ENCODE measurements at places on chromosomes 16 and 17. TPM values are rescaled to one million over a fixed set of nuclear protein-coding genes. Genes with fewer than 3 reads are reported as not detected.
A peak's percentile ranks its signal among the peaks of the same experiment; 100 is the strongest.

The HCRT gene
- total RNA-seq: not detected

GRCh38 chr17:80319262-80319998 is 58.8 kb downstream of the RNF213 start:
- no peak for DNase-seq
- H3K36me3 ChIP-seq: peaks cover 37% of the 10 kb centered on the region
- H3K27ac ChIP-seq: peak overlapping the region; percentile 84
- H3K4me1 ChIP-seq: peaks cover 8% of the 10 kb centered on the region
- peak overlapping the region; percentile 13 for H3K4me3 ChIP-seq
- no peaks in the 10 kb centered on the region for H3K27me3 ChIP-seq

- H3K27me3 ChIP-seq: peaks cover 16% of the 10 kb centered on the region
- DNase-seq: no peak
- no peak overlapping the region for H3K4me3 ChIP-seq
- no peak overlapping the region for H3K27ac ChIP-seq
- H3K36me3 ChIP-seq: no peaks in the 10 kb centered on the region
These were observed 40.7 kb upstream of the GPR139 start for GRCh38 chr16:20114356-20114755.

DNA sequence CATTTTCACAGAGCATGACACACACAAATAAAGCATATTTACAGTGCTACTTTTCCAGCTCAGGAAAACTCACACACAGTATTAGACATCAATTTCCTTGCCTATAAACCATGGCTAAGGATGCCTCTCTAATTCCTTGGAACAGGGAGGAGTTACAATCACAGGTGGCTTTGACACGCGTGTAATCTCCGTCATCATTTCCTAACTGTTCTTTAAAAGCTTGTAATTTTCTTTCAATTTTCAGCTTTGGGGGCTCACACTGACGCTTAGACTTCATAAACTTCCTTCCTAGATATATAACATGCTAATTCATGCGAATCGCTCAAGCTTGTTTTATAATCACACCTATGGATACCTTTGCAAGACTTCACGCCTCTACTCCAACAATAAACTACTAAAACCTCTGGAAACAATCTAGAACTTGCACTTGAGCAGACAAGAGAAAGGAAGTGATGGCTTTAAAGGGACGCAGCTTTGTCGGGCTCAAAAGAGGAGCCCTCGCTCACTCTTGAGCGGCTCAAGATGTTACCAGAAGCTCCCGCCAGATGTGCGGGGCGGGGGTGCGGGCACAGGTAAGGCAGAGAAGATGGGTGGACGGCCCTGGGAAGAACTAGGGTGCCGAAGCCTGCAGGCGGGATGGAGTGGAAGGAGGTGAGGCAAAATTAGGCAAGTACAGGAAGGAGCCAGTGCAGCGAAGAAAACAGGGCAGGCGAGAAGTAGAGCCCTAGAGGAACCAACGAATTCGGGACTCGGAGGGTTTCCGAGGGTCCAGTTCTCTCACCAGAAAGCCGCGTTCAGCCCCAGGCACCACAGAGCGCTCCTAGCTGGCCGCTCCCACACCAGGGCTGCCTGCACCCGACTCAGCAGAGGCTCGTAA is 631 bp downstream of the RETREG3 start:
- peak overlapping the region; percentile 81 for H3K27ac ChIP-seq
- H3K27me3 ChIP-seq: no peaks in the 10 kb centered on the region
- H3K36me3 ChIP-seq: peaks cover 4% of the 10 kb centered on the region
- peaks cover 12% of the 10 kb centered on the region for H3K4me1 ChIP-seq

DNA sequence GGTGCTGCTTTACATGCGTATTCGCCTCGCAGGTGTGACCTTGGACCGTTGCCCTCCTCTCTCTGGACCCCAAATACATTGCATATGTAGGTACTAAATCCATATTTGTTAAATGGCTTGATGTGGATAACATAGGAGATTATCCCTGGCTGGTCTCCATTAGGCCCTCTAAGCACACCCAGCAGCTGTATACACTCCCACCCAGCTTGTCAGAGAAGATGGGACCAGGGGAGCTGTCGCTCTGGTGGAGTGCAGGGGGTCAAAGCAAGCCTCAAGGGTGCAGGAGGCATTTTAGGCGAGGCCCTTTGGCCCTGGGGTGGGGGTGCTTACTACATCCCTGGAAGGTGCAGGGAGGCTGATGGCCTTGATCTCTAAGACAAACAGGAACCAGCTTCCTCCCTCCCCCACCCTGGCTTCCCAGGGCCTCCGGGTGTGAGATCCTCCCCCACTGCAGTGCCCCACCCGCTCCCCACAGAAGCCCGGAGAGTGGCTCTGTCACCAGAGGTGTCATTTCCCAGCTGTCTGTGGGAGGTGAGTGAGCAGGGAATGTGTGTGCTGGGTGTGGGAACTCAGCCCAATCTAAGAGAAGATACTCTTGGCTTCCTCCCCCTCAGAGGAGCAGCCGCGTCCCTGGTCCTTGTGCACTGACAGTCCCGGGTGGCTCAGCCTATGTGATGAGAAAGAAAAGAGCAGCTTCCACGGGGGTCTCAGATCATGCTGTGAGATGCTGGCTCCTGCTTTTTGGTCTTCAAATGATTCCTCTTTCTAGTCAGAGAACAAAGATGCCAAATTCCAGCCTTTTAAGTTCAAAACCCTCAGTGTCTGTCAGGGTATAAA is 1.4 kb upstream of the VAMP2 start:
- H3K36me3 ChIP-seq: no peaks in the 10 kb centered on the region
- H3K27me3 ChIP-seq: no peaks in the 10 kb centered on the region
